ENCODE measurements at places on chromosomes 6 and 20.

- DNase-seq = no peak
These were observed 732 bp downstream of the HRH3 start for GRCh38 chr20:62219101-62219991.

DNA sequence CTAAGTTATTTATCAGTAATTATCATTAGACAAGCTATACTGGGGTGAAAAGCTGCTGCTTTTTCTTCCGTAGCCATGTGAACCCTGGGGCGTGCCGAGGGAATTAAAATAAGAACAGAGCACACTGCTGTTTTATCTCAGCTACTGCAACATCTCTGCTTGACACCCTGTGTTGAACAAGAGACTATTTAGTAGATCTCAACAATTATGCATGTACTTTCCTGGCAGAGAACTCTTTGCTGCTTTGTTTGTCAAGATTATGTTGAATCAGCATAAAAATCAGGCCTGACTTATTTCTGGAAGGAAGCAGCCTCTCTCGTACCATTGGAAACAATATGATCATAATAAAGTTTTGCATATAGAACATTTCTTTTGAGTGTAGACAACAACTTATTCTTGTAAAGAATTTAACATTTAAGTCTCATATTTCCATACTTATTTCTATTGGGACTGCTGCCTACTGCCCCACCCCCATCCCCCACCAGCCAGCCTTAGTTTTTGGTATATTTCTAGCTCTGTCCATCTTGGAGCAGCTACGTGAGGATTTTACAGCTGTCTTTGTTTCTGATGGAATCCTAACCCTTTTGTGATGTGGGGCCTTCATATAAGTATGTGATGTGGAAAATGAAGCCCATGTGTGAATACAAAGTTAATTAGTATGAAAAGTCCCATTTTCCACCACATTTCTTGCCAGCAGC is 1011.4 kb downstream of the KIF16B start:
- no peak for DNase-seq

DNA sequence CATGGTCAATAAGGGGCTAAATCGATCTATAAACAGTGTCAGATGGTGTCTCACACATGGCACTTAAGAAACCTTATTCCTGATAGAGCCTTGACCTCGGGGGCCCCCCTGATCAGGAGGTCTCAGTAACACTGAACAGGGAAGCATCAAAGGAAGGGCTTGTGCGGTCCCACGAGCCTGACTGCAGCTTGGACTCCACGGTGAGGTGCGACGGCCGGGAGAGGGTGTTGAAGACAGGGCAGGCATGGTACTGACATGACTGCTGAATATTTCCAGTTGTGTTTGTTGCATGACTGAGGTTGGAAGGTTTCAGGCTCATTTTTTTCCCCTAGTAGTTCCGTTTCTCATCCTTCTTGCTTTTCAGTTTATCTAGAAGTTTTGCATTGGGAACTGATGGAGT is 107.1 kb upstream of the JAG1 start:
- DNase-seq = no peak

GRCh38 chr6:112033791-112034615 is 19.9 kb upstream of the CCN6 start:
- no peak for DNase-seq

DNA sequence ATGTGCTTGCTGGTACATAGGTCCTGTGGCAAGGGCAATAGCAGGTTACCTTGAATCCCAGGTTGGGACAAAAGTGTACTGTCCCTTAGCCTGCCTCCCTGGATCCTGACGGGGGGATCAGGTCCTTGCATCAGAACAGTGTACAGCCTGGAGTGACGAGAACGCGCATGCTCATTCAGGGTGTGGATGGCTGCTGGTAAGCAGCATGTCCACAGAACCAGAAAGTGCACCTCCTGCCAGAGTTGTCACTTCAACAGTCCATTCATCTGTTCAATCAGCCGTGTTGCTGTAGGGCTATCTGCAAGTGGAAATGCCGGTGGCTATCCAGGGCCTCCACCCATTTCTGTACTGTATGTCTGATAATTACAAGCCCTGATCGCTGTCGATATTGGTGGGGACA is 236.3 kb upstream of the SOX4 start:
- no peak for DNase-seq

DNA sequence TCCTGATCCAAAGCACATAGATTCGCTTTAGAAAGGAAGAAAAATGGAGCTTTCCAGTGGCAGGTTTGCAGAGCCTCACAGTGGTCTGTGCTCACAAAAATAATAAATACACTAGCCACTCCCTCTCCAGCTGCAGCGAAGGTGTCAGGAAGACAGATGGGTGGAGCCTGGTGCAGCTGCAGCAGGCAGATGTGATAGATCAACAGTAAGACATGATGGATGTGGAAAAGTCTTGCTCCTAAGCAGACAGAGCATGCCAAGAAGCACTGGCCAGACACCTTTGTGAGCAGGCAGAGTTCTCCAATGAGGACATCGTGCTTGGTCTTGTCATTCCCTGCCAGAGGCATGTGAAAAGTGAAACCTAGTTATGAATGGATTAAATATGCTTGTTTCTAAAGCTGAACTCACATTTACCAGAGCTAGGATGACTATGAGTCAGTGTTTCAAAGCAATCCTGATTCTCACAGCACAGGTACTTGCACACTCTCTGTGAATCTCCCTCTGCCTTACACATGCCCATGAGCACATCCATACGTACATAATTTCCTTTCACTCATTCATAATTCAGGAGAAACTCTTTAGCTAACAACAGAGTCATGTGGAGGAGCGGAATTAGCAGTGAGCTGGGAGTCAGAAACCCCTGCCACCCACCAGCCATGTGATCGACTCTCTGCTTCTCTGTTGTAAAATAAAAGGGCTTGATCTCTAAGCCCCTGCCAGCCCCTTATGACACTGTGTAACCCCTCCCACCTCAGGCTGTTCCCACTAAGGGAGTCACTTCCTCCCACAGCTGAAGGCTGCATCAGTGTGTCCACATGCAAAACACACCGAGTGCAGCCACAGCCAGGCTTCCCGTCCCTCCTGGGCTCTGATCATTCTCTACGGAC is 111.2 kb downstream of the SCML4 start:
- DNase-seq = no peak

DNA sequence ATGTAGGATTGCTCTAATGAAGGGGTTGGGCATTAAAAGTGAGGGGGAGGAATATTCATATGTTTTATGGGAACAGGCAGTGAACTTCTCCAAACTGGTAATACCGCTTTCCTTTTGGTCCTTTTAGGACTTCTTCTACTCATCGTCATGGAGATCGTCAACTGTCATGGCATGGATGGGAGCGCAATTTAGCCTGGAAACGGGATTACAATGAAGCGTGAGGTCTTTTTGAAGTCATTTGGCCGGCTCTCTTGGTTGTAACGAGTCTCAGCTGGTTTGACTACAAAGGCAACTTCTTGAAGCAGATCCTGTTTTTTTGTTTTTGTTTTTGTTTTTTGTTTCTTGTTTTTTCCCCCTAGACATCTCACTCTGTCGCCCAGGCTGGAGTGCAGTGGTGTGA is 1.4 kb upstream of the HLA-E start:
- no peak for DNase-seq

- DNase-seq = no peak
These were observed 203.0 kb downstream of the DHX35 start for GRCh38 chr20:39165099-39165498.

- no peak for DNase-seq
These were observed 220.4 kb downstream of the TAF4 start for GRCh38 chr20:61845233-61845671.

DNA sequence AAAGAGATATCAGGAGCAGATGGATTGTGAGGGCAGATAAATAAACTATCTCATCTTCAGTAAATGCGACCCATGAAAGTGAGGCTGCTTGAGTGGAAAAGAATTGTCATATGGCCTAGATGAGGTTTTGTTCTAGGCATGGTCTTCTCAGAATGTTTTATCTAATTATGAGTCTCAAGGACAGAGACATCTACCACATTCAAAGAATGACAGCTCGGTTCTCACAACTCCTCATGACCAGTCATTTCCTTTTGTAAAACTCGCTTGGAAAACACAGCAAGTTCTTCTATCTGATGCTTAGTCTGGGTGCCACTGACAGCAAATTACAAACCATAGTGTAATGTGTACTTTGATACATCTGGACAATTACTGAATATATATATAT is 140.5 kb downstream of the CCDC170 start:
- no peak for DNase-seq

DNA sequence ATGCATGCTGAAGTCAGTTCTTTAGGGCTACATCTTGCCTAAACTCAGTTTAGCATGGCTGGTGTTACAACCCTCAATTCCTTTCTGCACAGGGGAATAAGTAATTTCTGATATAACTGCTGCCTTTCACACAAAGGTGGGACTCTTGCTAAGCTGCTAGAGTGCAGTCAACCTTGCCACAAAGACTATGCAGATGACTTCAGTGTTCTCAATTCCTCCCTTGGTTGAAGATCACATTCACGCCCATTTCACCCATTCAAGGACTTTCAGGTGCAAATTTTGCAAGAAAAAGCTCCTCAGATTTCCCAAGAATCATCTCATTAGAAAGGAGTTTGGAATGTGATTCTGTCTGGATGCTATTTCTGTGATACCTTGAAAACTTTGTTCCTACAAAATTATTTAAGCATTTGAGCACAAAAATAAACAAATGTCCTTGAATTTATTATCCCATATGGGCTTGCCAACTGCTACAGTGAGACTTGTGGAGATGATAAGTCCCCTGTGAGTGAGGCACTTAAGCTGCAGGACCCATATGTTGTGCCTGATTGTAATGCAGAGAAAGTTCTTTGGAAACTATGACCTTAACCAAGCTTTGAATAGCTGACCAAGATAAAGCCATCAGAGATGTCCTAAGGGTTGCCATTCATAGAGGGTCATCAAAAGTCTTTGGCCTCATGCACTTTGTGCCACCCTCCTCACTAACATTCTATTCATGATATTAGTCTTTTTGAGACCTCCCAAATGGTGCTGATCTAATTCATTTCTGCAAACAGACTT is 111.8 kb downstream of the PLCB4 start:
- no peak for DNase-seq

GRCh38 chr6:125662296-125662695 is 87.1 kb upstream of the HEY2 start:
- DNase-seq = no peak

- no peak for DNase-seq
These were observed 45.2 kb downstream of the UTRN start for GRCh38 chr6:144330017-144330987.

DNA sequence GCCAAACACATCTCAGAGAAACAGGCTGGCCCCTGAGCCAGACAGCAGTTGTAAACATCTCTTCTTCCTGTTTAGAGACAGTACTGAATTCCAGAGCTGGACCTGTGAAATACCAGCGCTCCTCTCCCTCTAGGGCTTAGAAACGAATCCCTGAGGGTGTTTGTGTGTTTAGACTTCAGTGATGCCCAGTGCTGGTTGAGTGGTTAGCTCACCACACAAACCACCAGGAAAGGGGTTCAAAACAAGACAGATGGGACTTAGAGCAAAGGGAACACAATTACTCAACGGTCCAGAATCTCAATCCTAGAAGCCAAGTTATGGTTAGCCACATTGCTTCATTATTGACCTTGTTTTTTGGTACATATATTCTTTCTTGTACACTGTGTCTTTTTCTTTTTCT is 108.7 kb upstream of the TMEM170B start:
- DNase-seq = no peak

GRCh38 chr6:38154731-38155130 is 335.2 kb downstream of the ZFAND3 start:
- no peak for DNase-seq

DNA sequence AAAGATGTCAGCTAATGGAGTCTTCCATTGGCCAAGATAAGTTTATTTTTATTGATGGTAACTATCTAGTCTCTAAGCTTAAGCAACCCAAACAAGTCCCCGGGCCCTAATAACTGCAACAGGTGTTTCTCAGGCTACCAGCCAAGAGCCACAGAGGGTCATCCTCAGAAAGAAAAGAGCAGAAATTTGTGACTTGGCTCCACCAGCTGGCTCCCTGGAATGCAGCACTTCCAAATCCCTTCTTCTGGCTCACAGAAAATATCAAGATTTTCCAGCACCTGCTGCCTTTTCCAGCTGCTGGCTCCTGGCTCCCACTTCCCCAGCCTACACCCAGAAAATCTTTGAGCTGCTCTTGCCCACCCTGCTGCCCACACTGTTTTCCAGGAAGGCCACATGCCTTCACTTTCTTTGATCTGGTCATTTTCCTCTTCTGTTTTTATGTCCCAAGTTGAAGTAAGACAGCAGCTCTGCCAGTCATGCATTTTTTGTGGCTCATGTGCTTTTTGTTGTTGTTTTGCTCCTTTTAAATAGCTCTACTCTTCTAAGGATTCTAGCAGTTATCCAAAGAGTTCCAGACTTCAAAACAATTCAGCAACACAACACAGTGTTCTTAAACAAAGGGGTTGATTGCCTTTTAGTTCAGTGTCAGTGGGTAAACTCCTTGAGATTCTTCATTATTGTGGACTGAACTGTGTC is 151.0 kb upstream of the SMLR1 start:
- DNase-seq = no peak

GRCh38 chr20:57990396-57990987 is 238.0 kb downstream of the ANKRD60 start:
- no peak for DNase-seq

GRCh38 chr20:8851446-8851845 is 217.4 kb upstream of the PLCB4 start:
- no peak for DNase-seq

DNA sequence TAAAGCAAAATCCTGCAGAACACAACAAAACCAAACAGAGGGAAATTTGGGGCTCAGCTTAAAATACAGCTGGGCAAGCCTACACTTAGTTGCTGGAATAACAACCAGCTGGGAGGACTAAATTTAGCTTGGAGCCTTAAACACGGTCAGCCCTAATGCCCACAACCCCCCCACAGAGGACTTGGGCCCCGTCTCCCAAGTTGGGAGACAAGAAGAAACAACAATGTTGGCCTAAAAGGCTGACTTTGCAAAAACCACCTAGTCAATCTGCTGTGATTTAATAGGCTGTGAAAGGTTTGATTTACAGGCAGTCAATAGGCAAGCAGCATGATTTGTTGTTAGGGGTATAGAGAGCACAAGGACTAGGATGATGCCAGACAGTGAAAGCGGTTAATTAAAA is 40.3 kb upstream of the ARMC2 start:
- DNase-seq = no peak

GRCh38 chr6:1105833-1106400 is 206.0 kb upstream of the FOXQ1 start:
- no peak for DNase-seq

DNA sequence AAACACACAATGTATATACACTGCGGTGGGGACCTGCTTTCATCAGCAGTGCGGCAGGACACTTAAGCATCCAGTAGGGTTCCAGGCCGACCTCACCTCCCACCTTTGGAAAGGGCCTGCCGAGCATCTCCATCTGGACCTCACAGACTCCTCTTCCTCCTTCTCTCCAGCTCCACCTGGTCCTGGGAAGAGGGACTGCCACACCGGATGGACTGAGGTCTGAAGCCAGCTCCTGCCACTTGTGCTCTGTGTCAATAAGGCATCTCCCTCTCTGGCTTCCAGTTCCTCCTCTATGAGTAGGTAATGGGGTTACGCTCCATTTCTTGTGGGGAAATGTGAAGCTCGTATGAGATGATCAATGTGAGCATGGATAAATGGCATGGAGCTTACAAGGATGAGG is 19.1 kb upstream of the NNAT start:
- no peak for DNase-seq

- no peak for DNase-seq
These were observed 109.2 kb upstream of the NXT1 start for GRCh38 chr20:23241416-23241815.

Data from NCI-H2081 treated with DMSO at 0.1 percent for 48 hours (cell line).